ENCODE measurements at places on chromosomes 11 and 22.

DNA sequence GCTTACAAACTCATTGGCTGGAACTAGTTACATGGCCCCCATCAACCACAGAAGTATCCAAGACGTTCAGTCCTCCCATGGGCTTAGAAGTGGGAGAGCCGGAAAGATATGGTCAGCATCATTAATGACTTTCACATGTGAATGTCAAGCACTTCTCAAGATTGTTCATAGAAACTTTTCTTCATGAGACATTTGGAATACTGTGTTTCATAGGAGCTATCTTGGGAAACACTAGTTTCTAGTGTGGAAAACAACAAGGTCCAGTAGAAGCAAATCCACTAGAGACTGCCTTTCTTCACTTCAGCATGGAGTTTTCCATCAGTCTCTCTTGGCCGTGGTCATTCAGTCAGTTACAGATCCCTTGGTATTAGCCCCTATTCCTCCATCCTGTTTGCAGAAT, 160.9 kb downstream of the C11orf91 start:
- no peak for DNase-seq

DNA sequence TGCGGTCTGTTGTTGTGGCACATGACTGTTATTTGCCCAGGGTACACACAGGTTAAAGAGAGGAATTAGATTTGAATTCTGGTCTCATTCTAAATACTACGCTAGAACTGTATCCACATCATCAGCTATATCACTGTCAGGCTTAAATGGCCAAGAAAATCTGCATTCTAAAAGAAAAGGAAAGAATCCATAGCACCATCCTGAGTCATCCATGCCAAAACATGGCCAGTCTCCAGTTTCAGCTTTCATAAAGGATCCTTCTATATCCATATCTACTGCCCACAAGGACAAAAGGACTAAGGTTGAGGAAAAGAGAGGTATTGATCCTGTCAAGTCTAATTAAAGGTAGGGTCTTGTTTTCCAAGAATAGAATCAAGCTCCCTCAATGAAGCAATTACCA, 73.6 kb upstream of the GDPD4 start:
- no peak for DNase-seq

DNA sequence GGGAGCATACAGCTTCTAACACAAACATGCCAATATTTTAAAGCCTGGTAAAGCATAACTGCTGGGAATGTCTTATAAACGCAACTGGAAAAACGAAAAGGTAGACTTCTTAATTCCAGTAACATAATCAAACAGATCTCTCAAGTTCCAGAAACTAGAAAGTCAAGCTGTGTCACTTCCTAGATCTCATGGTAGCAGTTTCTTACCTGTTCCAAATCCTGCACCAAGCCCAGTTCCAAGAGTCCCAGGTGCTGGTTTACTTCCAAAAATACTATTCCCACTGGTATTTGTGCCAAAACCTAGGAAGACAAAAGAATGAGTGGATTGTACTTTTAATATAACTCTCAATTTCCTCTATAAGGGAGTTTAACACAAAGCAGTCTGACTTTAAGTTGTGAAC, 44.2 kb downstream of the NUP98 start:
- no peak for DNase-seq

DNA sequence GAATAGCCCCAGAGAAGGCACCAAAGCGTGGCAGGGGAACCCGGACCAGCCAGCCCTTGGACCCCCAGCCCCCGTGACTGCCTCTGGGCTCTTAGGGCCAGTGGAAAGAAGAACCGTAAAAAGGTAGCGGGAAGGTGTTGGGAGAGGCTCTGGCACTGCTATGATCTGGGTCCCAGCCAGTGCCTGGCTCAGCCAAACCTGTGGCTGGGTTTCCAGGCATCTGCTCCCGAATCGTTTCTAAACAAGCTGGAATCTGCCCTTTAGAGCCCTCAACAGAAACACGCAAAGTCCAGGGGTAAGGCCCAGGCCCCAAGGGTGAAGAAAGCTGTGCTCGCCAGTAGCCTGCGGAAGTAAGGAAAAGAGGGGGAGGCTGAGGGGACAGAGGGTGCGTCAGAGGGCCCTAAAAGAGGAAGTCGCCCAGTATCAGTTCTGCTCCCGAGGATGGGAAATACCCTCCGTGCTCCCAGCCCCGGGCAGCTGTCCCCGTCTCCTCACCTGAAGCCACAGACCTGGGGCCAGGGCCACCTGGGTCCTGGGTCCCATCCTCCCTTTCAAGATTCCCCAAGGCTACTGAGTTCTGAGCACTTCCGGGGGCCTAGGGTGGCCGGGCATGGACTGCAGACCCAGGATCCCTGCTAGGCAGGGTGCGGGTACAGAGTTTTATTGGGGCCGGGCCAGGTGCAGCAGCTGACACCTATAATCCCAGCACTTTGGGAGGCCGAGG, 24.7 kb downstream of the IL10RA start:
- DNase-seq, result no peak

- no peak for DNase-seq
Measured at GRCh38 chr11:29244355-29244754, 772.5 kb downstream of the KCNA4 start.

GRCh38 chr22:38923463-38924346, 33.7 kb upstream of the APOBEC3A start:
- DNase-seq, result no peak

DNA sequence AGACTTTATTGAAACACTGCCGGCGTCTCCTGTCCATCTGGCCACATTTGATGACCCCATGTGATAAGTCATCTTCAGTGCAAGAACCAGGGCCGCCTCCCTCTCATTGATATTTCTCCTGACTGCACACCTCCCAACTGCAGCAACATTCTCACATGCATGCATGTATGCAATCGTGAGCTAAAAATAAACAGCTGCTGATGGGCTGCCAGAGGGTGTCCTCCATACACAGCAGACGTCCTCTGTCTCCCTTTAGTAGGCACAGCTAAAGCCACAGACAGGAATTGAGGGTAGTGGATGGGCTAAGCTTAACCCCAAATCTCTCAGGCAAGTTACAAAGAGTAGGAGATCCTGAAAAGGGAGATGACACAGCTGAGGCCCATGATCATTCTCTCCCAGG, 106.7 kb upstream of the HSD17B12 start:
- no peak for DNase-seq

- no peak for DNase-seq
Measured at GRCh38 chr22:24584871-24585411, 7.9 kb downstream of the LRRC75B start.

DNA sequence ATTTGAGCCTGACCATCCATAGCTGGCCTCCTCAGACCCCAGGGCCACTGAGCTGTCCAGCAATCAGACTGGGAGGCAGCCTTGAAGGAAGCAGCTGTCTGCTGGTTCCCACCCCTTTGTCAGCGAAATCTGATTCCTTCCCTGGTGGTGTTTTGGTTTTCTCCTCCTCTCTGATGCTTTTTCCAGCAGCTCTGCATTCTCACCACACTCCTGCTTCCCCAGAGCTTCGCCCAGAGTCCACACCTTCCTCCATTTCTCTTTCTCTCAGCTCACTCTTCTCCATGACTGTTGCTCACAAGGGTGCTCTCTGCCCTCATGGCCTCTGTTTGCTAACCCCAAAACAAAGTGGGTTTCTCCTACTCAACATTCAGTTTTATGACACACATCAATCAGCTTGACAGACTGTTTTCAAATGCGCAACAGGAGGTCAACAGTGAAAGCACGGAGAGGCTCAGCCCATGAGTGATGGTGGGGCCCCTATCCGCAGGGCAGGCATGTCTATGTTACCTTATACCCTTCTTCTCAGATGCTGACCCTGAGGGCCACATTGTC, 130.6 kb upstream of the MTNR1B start:
- DNase-seq, result no peak

GRCh38 chr11:109862835-109863234, 230.4 kb upstream of the ZC3H12C start:
- no peak for DNase-seq

DNA sequence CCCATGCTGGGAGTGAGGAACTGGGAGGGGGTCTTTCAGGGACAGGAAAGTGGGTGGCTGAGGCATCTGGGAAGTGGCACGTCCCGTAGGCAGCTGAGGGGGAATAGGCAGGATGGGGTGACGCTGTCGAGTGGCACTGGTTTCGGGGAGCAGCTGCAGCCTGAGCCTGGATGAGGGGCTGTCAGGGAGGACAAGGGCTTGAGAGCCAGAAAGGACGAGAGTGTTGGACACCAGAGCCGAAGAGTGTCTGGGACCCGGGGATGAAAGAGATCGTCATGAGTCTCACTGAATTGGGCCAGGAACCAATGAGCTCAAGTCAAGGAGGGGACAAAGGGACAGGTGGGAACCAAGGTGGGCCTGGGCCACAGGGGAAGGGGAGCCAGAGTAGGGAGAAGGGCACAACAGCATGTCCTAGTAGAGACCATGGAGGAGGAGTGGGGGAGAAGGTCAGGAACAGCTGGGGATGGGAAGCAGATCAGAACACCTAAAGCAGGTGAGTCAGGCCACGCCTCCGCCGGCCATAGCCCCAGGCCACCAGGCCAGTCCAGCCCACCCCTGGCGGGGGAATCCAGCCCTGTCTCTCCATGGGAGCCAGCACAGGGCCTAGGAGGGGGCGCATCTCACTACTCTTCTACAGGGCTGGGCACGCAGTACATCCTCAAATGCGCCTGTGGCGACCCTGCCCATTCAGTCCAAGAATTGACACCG, 4.2 kb downstream of the RAB3IL1 start:
- DNase-seq, result no peak

- DNase-seq, result no peak
Measured at GRCh38 chr11:118606157-118606843, 1.1 kb upstream of the PHLDB1 start.

DNA sequence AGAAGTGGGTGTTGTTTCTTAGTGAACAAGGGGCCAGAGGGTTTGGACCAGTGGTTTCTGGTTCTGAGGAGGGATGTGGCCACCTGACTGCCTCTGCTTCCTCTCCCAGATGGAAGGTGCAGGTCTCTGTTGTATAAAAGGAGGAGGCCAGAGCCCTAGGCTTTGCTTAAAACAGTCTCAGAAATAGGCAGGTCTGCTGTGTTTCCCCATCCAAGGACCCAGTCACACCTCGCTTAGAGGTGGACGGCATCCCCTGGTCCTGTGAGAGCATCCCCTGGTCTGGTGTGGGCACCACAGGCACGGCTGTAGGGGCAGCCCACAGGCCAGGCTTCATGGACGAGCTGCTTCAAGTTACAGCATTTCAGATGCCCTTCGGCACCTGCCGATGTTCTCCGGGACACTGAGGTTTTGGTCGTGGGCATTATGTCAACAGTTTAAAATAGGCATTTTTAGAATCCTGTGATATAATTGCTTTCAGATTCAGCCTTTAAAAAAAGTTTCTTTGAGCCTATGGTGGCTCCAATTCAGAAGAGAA, 45.7 kb upstream of the SHANK2 start:
- DNase-seq, result no peak

DNA sequence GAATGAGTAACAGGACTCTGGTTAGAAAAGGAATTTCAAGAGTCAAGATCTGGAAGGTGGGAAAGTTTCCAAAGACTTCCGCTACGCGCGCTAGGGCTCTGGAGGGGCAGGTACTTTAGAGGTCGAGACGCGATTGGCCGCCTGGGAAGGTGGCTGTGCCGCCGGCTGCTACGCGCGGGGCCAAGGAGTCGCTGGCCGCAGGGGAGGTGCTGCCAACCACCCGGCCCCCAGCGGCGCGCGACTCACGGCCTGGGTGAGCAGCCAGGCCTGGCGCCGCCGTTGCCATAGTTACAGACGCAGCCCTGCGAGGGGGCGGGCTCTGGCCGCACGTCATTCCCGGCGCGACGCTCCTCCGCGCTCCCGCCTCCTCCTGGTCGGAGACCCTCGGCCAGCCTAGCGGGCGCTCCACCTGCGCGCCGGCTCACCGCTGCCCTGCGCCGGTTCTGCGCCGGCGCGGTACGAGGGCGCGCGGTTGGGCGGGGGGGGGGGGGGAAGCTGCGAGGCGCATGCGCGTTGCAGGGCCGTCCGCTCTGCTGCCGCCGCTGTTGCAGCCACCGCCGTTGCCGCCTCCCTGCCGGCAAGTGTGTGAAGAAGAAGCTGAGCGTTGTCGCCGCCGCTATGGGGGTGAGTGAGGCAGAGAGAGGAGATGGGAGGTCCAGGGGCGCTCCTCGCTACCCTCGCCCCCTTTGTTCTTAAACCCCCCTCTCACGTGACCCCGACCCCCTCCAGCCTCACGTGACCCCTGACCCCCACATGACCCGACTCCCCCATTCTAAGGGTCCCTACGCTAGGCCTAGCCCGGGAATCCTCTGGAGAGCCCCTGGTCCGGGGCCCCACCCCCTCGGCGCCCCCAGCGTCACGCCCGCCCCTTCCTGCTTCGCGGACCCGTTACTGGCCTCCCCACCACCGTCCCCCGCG, at the start of gene NAA40:
TSS of gene NAA40 (plus strand) at position 524 of the 918 bp plus-strand sequence. CDS start at position 619, 95 bp downstream.
- DNase-seq, result peak; percentile 97

DNA sequence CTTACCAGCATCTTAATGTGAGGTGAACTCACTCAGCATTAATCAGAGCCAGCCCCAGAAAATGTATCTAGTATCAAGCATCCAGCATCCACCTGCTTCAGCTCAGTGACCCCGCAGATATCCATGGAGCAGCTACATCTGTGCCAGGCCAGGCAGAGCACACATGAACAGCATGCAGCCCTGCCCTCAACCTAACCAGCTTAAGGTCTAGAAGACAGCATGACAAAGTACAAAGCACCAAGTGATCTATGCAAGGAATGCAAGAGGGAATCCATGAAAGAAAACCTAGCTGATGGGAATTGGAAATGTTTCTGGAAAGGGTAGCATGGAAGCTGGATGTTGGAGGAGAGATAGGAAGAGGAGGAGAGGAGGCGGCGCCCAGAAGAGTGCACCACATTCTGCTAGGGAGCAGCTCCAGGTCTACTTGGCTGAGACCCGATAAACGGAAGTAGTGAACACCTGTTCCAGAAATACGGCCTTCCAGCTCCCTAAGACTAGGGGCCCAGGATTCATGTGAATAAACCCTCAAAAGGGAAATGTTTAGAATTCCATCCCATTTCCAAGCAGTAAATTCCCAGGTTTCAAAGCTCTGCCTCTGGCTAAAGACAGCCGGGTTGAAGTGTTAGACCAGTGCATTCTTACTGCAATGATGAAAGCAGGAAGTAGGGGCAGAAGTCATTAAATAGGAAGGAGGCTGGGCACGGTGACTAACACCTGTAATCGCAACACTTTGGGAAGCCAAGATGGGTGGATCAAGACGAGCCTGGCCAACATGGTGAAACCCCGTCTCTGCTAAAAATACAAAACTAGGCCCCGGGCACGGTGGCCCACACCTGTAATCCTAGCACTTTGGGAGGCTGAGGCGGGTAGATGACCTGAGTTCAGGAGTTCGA, 23.5 kb upstream of the L3MBTL2 start:
- DNase-seq, result no peak

- DNase-seq, result no peak
Measured at GRCh38 chr11:114142707-114143106, 83.2 kb downstream of the ZBTB16 start.

DNA sequence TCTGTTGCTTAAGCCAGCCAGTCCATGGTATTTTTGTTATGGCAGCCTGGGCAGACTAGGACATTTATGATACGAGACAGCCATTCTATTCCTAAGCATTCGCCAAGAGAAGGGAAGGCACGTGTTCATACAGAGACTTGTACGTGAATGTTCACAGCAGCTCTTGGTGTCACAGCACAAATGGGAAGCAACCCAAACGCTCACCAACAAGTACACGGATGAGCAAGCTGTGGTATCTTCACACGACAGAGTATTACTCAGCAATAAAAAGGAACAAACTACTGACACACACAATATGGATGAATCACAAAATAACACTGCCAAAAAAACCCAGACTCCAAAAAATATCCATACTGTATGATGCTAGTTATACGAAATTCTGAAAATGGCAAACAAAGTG, 85.1 kb downstream of the PHF21B start:
- DNase-seq, result no peak

- no peak for DNase-seq
Measured at GRCh38 chr22:39220890-39221850, 23.6 kb downstream of the PDGFB start.

GRCh38 chr11:86537541-86538222, 134.7 kb downstream of the ME3 start:
- no peak for DNase-seq

GRCh38 chr11:69530278-69531070, 49.0 kb downstream of the LINC01488 start:
- no peak for DNase-seq

Data from NCI-H1092 (cell line).